ENCODE measurements at places on chromosomes 1 and 21. TPM values are rescaled to one million over a fixed set of nuclear protein-coding genes. Genes with fewer than 3 reads are reported as not detected.

The TFF3 gene
- not detected for polyA plus RNA-seq

The LCE3B gene
- polyA plus RNA-seq, result not detected

The ATAD3C gene
- polyA plus RNA-seq, result 2.6 TPM

The MYOG gene
- not detected for polyA plus RNA-seq

The RXFP4 gene
- 0.07 TPM for polyA plus RNA-seq

The PRDX6 gene
- 254 TPM for polyA plus RNA-seq

The LCE1A gene
- not detected for polyA plus RNA-seq

The RIMKLA gene
- polyA plus RNA-seq, result 0.03 TPM

The SLC37A1 gene
- 3.9 TPM for polyA plus RNA-seq

The TMEM50B gene
- 14.6 TPM for polyA plus RNA-seq

The LCE1E gene
- polyA plus RNA-seq, result 3.4 TPM

The TMPRSS3 gene
- polyA plus RNA-seq, result not detected

The FMO4 gene
- 1.8 TPM for polyA plus RNA-seq

The SEMA4A gene
- 6.7 TPM for polyA plus RNA-seq

The LIPI gene
- not detected for polyA plus RNA-seq
